Activated naive CD4-positive, alpha-beta T cell treated with anti-CD3 and anti-CD28 coated beads, Interleukin-2, amount 50 U/mL, for 72 hours (primary cell): ENCODE measurements at places on chromosomes 2 and 18. TPM values are rescaled to one million over a fixed set of nuclear protein-coding genes. Genes with fewer than 3 reads are reported as not detected.

PLCL1 gene
- 4.9 TPM for total RNA-seq

GPR45 gene
- not detected for total RNA-seq

ASTL gene
- total RNA-seq = 0.82 TPM

ALK gene
- total RNA-seq = 0.05 TPM

MYL1 gene
- not detected for total RNA-seq

WNT6 gene
- not detected for total RNA-seq

KIDINS220 gene
- total RNA-seq = 25.6 TPM

- no peak for DNase-seq
Observed at GRCh38 chr2:32777714-32778113, 149.9 kb downstream of the TTC27 start.

DNA sequence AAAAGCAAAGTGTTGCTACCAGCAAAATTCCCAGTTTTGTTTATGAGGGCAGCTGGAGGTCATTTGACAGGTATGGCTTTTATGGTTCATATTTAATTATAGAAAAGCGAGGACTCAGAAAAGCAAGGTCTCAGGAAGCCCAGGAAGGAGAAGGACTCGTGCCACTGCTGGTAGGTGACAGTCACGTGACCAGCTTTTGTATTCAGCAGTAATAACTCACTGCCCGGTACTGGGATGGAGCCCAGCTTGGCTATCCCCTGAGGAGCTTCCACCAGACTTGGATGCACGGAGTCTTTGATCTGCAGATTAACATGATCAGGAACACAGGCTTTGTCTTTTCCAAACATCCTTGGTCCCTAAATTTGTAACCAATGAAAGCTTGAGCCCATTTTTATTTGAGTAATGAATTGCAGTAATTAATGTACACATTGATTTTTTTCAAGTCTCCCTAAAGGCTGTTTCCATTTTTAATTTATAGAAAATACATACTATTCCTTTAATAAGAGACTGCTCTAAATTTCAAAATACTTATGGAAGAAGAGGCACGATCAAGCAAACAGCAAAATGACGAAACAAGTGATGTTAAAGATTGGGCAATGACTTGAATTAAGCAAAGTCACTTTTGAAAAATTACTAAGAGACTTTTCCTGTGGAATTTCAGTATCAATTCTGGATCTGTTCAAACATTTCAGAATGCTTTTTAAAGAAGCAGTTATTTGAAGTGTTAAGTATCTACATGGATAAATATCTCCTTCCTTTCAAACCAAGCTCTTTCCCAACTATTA is 251.7 kb upstream of the HNRNPA3 start:
- DNase-seq = no peak

- no peak for DNase-seq
Observed at GRCh38 chr18:64202210-64202836, 53.4 kb upstream of the LINC00305 start.

- no peak for DNase-seq
Observed at GRCh38 chr2:138534791-138535190, 33.2 kb downstream of the SPOPL start.

- DNase-seq = no peak
Observed at GRCh38 chr2:238506371-238507068, 79.8 kb downstream of the ASB1 start.

- no peak for DNase-seq
Observed at GRCh38 chr18:12652861-12653401, 5.0 kb downstream of the SPIRE1 start.

DNA sequence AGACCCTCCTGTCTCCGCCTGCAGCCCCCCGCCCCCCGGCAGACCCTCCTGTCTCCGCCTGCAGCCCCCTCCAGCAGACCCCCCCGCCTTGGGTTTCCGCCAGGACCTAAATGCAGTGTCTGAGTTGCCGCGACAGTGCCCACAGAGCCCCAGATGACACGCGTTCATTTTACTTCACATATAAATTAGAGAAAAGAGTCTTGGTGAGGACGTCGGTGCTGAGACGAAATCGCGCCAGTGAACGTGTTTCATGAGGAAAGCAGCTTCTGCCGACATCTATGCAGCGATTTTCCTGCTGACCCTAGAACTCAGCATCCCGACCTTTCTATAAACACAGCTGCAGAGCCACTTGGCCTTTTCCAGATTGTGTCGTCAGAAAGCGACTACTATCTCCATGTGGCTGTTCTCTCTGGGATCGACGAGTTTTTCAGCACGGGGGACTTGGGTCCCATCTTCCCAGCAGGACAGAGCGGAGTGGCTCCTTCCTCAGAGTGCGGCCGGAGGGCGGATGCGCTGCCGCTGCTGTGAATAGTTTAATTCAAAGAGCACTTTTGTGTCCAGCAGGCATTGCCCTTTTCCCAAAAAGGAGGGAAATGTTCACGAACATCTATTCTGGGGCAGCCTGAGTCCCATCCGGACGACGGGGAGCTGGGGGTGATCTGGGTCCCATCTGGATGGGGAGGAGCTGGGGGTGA is 136.7 kb downstream of the NFATC1 start:
- no peak for DNase-seq

DNA sequence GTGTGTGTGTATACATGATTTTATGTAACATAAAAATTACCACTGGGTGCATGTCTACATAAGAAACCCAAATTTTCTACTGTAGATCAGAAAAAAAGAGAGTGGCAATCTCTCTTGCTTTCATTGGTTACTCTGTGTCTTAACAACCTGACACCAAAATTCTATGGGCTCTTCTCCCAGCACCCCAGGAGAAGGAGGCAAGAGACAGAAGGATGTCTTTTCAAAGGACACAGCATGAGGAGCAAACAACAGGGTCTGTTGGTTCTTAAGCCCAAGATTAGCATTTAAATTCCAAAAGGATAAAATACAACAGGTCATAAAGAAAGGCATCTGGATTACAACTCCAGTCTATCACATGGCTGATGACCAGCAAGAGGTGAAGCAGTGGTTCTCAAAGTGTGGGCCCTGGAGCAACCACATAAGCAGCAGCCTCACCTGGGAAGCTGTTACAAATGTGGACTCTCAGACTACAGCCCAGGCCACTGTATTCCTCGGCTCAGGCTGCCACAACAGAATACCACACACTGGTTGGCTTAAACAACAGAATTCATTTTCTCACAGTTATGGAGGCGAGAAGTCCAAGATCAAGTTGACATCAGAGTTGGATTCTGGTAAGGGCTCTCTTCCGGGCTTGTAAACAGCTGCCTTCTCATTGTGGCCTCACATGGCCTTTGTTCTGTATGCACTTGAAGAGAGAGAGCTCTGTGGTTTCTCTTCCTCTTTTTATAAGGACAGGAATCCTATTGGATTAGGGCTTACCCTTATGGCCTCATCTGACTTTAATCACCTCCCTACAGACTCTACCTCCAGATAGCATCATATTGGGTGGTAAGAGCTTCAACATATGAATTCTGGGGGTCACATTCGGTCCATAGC is 79.8 kb upstream of the RNF152 start:
- no peak for DNase-seq

GRCh38 chr2:65430603-65431420 is 1.6 kb downstream of the SPRED2 start:
- DNase-seq = peak; percentile 65

GRCh38 chr2:30510409-30510808 is 63.4 kb downstream of the LCLAT1 start:
- no peak for DNase-seq

GRCh38 chr2:14936426-14936825 is 303.9 kb downstream of the LRATD1 start:
- no peak for DNase-seq

- no peak for DNase-seq
Observed at GRCh38 chr2:177651833-177652232, 259.3 kb downstream of the AGPS start.

DNA sequence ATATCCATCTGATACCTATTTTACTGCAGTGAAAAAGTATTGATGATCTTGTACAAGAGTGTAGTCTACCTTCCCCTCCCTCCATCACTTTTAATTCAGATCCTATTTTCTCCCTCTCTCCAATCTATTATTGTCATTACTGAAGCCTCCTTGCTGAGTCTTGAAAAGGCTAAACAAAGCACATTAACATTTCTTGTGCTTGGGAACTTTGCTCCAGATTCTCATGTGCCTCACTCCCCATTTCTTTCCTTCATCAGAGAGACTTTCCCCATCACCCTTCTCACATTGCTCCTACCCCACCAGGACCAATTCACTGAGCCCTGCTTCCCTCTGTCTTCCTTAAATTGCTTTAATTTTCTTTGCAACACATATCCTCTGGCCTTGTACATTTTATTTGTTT is 736.2 kb upstream of the GCFC2 start:
- DNase-seq = no peak

DNA sequence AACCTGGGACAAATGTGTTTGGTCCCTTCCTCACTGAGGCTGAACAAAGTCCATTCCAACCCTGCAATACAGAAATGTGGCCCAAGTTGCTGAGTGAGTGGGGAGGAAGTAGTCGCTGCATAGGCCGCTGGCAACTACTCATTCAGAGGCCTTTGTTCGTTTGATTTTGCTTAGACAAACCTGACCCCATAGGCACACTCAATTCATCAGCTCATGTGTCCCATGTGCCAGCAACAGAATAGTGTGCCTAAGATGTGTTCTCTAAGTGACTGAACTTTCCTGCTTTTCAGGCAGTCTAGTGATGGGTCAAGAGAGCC is 23.0 kb downstream of the PTPN18 start:
- no peak for DNase-seq

DNA sequence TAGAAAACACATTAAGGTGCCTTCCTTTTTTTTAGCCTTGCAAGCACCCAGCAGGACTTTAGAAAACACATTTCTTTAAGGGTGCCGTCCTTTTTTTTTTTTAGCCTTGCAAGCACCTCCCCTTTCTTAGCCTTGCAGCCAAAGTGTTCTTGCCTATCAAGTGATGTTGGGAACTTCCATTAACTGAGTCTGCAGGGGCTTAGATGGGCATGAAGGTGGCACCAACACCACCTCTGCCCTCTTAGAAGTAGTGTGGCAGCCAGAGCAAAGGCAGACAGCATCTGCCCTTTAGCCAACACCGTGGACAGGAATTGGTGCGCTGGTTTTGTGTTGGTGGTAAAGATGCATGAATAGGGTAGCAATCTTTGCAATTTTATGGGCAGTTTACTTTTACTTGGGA is 211.6 kb upstream of the SP5 start:
- no peak for DNase-seq

DNA sequence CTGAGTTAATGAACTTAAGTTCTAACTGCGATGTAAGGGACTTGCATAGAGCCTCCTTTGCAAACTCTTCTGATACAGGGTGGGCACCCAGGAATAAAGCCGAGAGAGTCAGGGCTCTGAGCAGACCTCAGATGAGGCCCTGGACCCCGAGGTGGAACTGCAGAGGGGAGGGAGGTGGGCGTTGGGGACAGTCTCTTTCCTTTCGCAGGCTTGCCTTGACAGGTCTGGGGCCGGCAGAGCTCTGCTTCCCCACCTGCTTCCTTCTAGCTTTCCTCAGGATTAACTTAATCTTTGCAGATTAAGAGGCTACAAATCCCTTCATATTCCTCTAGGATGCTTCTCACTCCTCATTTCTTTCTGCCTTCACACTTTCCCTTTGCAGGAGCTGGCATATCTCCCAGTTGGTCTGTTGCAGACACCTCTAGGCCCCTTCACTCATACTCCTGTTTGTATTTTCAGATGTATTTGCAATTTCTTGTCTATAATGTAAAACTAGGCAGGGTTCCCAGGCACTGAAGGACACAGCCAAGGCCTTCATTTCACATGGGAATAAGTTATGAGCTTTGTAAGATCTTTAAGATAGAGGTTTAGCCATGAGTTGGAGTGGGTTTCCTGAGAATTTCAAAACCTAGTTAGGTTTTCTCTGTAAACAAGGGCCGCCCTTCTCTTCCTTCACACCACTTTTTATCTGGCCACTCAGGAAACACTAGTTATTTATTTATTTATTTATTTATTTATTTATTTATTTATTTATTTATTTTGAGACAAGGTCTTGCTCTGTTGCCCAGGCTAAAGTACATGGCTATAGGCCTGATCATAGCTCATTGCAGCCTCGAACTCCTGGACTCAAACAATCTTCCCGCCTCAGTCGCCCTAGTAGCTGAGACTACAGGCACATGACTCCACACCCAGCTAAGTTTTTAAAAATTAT is 70.9 kb downstream of the MTCL1 start:
- DNase-seq = no peak

DNA sequence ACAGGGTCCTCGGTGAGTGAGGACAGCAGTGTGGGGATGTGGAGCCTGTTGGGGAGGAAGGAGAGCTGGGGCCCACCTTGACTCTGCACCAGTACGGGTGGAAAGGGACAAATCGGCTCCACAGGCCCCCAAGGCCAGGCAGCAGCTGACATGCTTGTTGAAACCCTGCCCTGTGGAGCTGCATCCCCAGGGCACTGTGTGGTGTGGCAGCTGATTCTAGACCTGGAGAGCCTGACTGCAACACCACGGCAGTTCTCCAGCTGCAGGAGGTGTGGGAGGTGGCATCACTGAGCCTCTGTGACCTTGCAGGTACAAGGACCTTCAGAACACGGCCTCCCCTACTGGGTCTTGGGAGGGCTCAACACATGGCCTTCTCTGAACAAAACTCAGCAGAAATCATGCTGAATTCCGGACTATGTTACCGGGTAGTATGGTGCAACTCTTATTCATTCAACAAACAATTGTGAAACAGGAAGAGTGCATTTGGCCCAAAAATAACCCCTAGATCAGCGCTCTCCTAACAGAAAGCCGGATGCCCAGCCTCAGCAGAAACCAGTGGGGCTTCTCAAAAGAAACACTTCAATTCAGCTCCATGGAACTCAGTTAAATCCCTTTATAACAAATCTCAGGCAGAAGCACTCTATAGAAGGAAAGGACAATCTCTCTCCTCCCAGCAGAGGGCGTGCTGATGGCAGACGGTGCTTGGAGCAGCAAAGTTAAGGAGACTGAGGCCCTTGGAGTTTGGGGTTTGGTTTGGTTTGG is 104.4 kb upstream of the SALL3 start:
- peak; percentile 43 for DNase-seq

- DNase-seq = no peak
Observed at GRCh38 chr2:173658946-173659371, 304.3 kb downstream of the CDCA7 start.

DNA sequence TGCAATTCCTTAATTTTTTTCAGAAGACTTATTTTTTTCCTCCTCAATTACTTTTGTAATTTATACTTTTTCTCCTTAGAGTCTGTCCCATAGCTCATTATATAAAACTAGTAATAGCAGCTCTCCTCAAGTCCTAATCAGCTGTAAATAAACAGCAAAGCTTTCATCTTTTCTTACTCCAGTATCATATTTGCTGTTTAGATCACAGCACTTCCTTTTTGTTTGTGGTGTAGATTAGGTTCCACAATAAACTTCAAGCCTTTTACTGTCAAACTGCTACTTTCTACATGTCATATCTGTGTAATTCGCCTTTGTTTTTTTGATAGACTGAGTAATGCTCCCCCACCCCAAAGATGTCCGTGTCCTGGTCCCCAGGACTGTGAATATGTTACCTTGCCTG is 25.5 kb downstream of the GCG start:
- DNase-seq = no peak

- DNase-seq = no peak
Observed at GRCh38 chr2:46487667-46488335, 8.4 kb downstream of the TMEM247 start.

- no peak for DNase-seq
Observed at GRCh38 chr18:36191711-36192110, 4.4 kb downstream of the MOCOS start.

GRCh38 chr2:44333994-44334393 is 27.3 kb downstream of the PREPL start:
- DNase-seq = no peak
